ENCODE measurements at places on chromosomes 1 and 21. TPM values are rescaled to one million over a fixed set of nuclear protein-coding genes. Genes with fewer than 3 reads are reported as not detected.

The LPGAT1 gene
- 44.7 TPM for total RNA-seq

The CACNA1S gene
- 16.5 TPM for total RNA-seq

The FAM76A gene
- 15.3 TPM for total RNA-seq

The PPIH gene
- total RNA-seq = 25.9 TPM

All from metanephros (tissue), 2 donors.